Right atrium auricular region (tissue), 2 donors: ENCODE measurements at places on chromosomes 7 and 10. TPM values are rescaled to one million over a fixed set of nuclear protein-coding genes. Genes with fewer than 3 reads are reported as not detected.

PLPP4 gene
- total RNA-seq, result not detected

DNA sequence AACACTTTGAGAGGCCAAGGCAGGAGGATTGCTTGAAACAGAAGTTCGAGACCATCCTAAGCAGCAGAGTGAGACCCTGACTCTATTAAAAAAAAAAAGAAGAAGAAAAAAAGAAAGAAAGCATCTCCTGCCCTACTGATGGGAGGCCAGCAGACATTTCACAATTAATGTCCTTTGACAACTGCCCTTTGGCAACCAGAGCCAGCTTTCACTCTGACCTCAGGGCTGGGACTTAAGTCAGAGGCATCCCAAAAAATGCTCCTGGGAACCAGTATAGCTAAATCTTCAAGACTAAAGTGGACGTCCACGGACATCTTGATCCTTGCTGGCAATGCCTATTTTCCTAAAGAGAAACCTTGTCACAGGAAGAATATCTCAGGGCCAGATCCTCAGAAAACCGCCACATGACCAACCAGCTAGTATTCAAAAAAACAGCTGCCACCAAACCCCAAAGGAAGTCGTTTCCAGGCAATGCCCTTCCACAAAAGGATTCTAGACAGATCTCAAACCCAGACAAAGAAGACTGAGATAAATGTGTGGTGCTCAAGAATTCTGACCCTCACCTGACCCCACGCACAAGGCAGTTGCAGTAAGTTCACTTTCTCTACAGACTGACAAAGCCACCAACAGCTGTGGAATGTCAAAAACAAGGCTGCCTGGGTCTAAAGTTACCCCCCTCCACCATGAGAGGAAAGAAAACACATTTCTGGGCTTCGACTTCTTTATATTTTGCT is 18.4 kb downstream of the GFRA1 start:
- no peak for DNase-seq

HGF gene
- total RNA-seq, result 2.1 TPM

GRCh38 chr10:3353235-3353634 is 180.7 kb upstream of the PITRM1 start:
- DNase-seq, result no peak

PTN gene
- 26.2 TPM for total RNA-seq

GRCh38 chr10:99938563-99938962 is 71.2 kb downstream of the DNMBP start:
- DNase-seq, result no peak

- DNase-seq, result no peak
These were observed 3.1 kb upstream of the PAPSS2 start for GRCh38 chr10:87656431-87657072.

GRCh38 chr10:99172128-99172738 is 63.4 kb downstream of the HPSE2 start:
- no peak for DNase-seq

XRCC2 gene
- total RNA-seq, result 0.48 TPM

INA gene
- not detected for total RNA-seq

- DNase-seq, result no peak
These were observed 22.4 kb downstream of the FBXW4 start for GRCh38 chr10:101672536-101672935.

- DNase-seq, result no peak
These were observed 572.6 kb downstream of the PTPRN2 start for GRCh38 chr7:158014976-158015375.

- no peak for DNase-seq
These were observed 92.7 kb upstream of the FGFR2 start for GRCh38 chr10:121690970-121691369.

- no peak for DNase-seq
These were observed 1.8 kb upstream of the PAOX start for GRCh38 chr10:133377025-133377817.

GRCh38 chr7:101985903-101986734 is 168.7 kb downstream of the CUX1 start:
- no peak for DNase-seq

- DNase-seq, result no peak
These were observed 61.2 kb downstream of the KLF6 start for GRCh38 chr10:3723766-3724165.

DNA sequence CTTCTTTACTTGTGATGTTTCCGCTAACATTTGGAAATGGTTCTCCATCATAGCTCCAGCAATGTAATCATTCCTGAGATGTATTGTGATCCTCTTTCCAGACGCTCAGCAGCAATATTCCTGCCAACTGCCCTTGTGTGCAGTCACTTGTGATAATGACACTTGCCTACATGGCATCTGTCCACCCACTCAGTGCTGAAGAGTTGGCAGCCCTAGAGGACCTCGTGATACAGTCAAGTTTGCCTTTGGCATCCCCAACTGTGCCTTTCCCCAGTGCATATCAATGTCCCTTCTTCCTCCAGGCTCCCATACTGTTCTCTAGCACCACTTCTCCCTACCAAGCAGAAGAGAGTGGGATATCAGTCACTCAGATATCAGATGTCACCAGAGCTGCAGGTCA is 64.9 kb downstream of the MYOF start:
- DNase-seq, result peak; percentile 64

- no peak for DNase-seq
These were observed 231.1 kb downstream of the SLC25A13 start for GRCh38 chr7:96090756-96091155.

DNA sequence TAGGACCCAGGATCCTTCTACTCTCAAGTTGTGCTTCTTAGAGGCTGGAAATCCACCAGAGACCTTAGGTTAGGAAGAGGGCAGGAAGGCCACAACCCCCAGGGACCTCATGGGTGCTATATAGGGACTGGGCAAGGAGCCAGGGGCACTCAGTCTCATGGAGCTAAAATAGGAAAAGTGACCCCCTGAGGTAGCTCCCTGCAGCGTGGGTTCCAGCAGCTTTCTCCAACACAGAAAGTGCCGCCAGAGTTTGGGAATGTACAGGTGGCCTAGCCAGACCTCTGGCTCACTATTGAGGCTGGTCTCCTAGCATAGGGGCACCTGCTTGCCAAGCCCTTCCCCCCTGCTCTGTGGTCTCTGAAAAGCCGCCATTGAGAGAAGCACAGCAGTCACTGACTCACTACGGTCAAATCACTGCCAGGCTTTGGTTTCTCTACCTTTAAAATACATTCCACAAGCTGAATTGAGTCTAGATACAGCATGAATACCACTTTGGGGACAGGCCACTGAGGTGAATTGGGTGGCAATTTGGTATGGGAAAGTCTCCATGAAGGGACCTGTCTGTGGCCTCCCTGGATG is 333.2 kb upstream of the PODXL start:
- no peak for DNase-seq

- no peak for DNase-seq
These were observed 35.2 kb downstream of the UBTD1 start for GRCh38 chr10:97533888-97534287.

GRCh38 chr7:24290004-24290641 is 6.1 kb downstream of the NPY start:
- DNase-seq, result no peak

DNA sequence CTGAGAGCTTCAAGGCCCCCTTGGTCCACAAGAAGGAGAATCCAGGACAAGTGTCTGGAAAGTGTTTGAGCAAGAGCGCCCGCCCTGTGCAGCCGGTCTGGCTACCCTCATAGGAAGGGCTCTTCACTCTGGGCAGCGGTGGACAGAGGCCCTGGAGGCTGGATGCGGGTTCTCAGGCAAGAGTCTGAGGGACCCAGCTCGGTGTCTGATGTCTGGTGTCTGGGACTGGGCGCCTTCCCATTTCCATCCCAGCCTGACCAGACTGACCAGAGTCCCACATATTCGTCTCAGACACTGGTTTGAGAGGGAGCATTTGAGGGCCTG is 59.8 kb downstream of the HK1 start:
- DNase-seq, result no peak

- no peak for DNase-seq
These were observed 41.3 kb downstream of the LDB3 start for GRCh38 chr10:86709396-86710185.

IMPDH1 gene
- total RNA-seq, result 27.4 TPM

GRCh38 chr10:125840955-125841354 is 17.6 kb downstream of the BCCIP start:
- no peak for DNase-seq

DNA sequence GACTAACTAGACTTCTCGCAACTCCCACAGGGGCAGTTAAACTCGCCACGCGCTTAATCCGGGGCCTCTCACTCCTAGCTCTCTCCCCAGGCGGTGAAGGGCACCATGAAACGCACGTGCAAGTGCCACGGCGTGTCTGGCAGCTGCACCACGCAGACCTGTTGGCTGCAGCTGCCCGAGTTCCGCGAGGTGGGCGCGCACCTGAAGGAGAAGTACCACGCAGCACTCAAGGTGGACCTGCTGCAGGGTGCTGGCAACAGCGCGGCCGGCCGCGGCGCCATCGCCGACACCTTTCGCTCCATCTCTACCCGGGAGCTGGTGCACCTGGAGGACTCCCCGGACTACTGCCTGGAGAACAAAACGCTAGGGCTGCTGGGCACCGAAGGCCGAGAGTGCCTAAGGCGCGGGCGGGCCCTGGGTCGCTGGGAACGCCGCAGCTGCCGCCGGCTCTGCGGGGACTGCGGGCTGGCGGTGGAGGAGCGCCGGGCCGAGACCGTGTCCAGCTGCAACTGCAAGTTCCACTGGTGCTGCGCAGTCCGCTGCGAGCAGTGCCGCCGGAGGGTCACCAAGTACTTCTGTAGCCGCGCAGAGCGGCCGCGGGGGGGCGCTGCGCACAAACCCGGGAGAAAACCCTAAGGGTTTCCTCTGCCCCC is 19.5 kb downstream of the WNT8B start:
- peak; percentile 62 for DNase-seq
